ENCODE measurements at places on chromosomes 7 and 10.

DNA sequence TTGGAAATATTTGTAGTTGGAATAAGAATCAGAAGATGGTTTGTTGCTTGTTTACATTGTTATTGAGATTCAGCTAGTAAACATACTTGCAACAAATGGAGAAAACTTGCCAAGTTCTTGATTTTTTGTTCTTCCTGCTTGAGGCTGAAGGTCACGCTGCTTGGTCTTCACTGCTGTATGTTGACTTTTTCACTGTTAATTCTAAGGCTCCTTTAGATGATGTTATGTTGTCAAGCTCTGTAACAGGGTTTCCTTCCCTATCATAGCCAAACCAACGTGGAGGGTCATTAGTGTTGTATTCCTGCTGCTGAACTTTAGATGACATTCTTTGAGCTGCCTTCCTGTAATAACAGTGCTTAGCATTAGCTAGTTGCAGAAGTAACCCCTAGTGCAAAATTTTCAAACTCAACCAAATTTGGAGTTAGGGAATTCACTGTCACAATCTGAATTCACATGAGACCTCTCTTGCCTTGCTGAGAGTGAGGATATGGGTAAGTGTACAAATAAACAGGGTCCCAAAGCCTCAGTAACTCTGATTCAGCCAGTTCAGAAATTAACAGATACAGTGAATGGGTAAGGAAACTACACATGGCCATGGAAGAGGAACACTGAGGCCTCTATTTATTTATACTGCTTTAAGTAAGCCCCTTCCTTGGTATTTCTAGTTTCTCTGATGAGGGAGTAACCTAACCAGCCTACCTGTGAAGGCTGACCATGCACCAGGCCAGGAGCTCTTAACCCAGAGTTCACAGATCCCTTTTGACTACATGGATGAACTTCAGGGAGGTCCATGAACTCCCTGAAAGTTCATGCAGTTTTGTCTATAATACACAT is 64.6 kb downstream of the FAM185A start:
- no peak for DNase-seq

DNA sequence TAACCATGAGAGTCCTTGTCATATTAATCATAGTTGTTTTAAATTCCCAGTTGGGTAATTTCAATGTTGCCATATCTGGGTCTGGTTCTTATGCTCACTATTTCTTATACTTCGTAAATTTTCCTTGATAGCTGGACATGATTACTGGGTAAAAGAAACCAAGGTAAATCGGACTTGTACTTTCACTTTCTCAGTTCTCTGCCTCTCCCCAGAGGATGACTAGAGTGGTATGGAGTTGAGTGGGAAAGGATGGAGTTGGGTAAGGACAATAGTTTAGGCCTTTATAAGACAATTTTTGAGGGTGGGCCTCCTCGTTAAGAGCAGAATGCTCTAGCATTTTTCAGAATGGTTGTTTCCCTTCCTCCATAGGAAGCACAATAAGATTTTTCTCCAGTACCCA is 106.1 kb downstream of the CRPPA start:
- no peak for DNase-seq

DNA sequence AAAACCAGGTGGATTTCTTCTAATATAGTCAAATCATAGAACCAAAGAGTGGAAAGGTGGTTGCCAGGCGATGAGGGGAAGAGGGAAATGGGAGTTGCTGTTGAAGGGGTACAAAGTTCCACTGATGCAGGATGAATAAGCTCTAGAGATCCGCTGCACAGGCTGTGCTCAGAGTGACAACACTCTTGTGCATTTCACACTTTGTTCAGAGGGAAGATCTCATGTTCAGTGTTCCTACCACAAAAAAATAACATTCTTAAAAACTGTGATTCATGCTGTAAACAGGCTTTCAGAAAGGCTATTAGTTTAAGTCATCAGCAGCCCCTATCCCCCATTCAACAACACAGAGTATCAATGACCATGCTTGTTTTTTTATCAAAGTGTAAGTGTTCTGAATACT is 213.8 kb downstream of the COBL start:
- DNase-seq: no peak

DNA sequence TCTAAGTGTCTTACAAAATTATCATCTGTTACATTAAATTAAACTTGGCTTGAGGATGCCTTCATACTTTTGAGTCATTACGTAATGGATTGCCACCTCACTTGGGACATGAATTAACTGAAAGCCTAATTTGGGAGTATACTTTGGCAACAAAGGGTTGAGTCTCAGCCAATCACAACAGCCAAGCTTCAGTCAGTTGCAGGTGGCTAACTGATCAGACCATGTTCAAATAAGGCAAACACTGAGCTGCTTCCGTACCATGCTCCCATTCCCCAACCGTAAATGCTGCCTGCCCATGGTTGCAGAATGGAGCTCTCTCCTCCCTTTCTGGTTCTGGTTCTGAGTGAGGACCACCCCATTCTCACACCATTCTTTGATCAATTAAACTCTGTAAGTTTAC is 92.9 kb upstream of the STK17A start:
- no peak for DNase-seq

DNA sequence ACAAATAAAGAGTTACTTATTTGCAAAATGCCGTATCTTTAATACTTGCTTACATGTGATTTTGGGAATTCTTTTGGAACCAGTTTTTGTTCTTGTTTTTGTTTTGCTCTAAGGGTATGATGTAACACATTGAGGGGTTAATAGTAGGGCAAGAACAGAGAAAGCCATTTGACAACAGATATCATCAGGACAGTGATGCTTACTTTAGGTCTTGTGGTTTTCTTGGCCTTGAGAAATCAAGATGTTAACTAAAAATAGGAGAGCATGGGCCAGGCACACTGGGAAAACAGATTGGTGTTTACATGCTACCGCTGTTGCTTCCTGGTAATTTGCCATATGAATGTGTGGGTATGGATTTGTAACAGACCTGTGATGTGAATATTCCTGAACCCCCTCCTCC is 3.7 kb downstream of the SAMD8 start:
- no peak for DNase-seq

DNA sequence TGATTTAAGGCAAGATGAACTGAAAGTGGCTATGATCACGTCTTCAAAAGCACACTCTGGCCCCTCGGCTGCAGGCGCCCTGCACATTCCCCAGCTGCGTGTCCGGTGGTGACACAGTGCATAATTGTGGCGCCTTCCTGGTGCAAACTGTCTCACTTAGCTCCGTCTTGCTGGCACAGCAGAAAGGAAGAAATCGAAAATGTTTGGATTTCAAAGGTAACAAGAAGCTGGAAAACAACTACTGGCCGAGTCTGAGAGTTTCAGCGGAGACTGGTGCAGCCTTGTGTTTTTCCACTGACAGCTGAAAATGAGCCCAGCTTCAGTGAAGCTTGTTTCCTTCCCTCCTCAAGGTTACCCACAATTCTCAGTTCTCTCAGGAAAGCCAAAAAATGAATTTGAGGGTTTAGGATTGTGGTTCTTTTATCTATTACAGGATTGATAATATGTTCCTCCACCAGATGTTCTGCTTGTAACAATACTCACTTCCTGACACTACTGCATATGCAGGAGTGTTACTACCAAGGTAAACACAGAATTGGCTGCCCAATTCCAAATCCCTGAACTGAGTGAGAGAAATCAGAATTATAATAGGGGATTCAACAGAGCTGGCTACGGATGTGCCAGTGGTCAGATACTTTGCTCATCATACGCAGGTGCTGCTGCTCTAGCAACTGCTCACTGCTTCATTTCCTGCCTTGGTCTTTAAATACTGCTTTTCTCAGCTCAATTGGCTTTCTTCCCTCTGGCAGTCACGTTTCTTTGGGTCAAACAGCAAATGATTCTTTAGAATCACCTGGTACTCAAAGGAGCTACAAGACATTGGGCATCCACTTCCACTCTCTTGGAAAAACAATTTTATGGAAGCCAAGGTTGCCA is 63.7 kb downstream of the TRUB1 start:
- DNase-seq: no peak

GRCh38 chr10:99057936-99058690 is 177.5 kb downstream of the HPSE2 start:
- DNase-seq: no peak

- DNase-seq: no peak
Measured at GRCh38 chr7:43856316-43856715, 13.0 kb downstream of the MRPS24 start.

DNA sequence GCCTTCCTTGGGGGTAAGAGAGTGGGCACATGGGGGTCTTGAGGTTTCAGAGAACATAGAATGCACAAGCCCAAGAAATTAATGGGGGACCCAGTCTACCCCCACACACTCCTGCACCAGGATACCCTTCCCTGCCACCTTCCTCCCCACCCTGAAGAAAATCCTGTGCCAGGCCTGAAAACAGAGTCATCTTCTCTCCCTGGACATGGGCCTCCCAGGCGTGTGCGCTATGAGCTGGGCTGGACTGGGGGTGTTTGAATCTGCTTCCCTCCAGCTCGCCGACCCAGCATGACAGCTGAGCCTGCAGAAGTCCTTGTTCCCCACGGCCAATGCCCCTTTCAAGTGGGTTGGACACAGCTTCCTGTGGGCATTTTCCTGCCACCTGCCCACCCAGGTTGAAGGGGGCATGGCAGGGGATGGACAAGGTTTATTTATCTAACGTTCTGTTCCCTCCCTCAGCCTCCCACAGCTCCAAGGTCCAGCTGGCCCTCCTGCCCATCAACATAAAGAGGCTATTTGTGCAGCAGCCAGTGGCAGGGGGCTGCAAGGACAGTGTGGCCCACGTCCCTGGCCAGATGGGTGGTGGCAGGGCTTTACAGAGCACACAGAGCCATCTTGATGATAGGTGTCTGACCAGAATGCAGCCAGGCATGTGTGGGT is 141.0 kb downstream of the SH3PXD2A start:
- no peak for DNase-seq

GRCh38 chr10:11684717-11685645 is 57.2 kb upstream of the ECHDC3 start:
- DNase-seq: peak; percentile 19

DNA sequence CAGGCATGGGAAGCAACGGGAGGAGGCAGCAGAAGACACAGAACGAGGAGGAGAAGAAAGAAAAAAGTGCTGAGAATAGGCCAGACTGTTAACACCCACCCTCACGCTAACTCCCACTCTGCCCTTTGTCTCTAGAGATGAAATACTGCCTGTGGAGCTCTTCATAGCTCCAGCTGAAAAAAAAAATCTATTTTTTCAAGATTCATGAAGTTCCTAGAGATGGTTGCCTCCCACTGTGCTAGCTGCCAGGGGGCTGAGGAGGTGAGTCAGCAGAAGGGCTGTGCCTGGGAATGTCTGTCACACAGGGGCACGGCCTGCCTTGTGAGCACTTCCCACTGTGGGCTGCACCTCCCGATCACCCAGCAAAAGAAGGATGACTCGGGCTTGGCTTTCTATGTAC is 144.5 kb downstream of the RNF216 start:
- DNase-seq: no peak

DNA sequence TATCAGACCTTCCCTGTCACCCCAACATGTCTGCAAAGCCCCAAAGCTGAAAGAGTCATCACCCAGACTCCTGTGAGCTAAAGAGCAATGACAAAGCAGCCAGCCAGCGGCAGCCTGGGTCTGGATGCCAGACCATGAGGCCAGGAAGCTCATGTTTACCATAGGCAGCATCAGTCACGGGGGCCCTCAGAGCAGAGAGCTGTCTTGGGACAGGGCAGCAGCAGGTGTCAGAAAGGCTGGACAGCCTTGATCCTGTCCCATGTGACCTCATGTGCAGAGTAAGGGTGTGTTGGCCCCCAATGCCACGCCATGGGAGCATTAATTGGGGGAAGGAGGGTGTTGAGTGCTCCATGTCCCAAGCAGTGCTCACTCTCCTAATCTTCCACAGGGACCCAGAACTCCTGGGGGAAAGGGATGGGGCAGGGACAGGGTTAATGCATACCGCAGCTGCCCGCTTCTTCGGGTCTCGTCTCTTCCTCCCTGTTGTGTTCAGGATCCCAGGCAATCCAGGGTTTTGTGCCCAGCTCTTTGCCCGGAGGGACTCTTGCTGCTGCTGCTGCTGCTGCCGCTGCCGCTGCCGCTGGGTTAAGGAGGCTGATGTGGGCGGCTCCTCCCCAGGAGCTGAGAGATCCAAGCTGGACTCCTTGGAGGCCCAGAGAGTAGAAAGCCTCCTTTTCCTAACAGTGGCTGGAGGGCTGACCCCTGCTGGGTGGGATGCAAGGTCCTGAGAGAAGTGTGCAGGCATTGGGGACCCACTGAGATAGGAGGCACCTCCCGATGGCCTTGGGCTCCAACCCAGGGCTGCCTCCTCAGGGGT is 7.1 kb downstream of the CCDC201 start:
- DNase-seq: no peak

DNA sequence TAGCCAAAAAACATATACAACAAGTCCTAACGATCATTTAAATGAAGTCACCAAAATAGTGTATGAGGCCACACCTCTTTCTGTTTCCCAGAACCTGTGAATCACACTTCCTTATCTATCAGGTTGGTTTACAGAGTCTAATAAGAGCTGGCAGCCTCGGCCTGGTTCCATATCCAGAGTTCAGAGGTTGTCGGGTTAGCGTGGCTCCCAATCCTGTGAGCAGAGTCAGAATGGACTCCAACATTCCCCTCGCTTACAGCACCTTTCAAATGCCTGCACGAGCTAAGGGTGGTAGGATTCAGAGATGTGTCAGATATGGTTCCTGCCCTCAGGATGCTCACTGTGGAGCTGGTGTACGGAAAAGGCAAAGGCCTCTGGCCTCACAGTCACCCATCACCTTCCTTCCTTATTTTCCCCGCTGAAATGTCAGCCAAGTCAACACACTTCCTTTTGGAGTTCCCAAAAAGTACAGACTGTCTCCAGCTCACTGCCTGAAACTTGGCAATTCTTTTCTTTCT is 6.0 kb downstream of the IL15RA start:
- DNase-seq: no peak

DNA sequence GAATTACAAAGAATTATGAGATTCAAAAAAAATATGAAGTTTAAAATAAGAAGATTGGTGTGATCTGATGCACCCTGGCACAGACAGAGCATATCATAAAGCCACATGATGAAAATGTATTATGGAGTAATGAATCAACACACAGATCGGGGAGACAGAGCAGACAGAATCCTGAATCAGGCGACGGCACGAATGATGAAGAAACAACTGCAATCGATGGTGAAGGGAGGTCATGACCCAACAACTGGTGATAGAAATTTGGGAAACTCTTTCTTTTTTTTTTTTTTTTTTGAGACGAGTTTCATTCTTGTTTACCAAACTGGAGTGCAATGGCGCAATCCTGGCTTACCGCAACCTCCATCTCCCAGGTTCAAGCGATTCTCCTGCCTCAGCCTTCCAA is 1054.0 kb downstream of the TYW1 start:
- no peak for DNase-seq

- DNase-seq: no peak
Measured at GRCh38 chr7:80082213-80082612, 52.4 kb upstream of the GNAI1 start.

Measured in activated naive CD8-positive, alpha-beta T cell treated with anti-CD3 and anti-CD28 coated beads, Interleukin-2, amount 50 U/mL, for 16 hours (primary cell).